Smooth muscle cell of the pulmonary artery (primary cell): ENCODE measurements at places on chromosomes 7 and 10. TPM values are rescaled to one million over a fixed set of nuclear protein-coding genes. Genes with fewer than 3 reads are reported as not detected.

Gene TIMM23B
- 14.8 and 17.3 TPM in 2 replicates for total RNA-seq

Gene SPDYE2B
- total RNA-seq = not detected in 2 replicates

Gene ODAD2
- total RNA-seq = 0.26 and 1.3 TPM in 2 replicates

Gene MSMB
- total RNA-seq = not detected in 2 replicates

Gene RBP3
- total RNA-seq = not detected in 2 replicates
